Dorsolateral prefrontal cortex (tissue), 122 donors: ENCODE measurements at places on chromosomes 7 and 10.

DNA sequence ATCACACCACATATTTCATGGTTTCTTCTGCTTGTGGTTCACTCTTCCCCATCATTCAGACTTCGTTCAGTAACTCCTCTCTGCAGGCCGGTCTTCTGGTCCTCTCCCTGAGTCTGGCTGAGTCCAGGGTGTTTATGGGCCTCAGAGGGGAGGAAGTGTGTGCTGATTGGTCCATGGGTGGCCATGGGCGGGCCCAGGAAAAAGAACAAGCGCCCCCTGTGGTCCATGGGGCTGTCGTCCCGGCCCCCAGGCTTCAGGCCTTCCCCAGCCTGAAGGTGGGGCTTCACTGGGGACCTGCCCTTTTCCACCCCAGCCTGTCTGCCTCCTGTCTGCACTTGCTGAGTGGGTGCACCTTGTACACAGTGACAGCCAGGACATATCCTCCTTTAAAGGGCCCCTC is 123.7 kb downstream of the VIPR2 start:
- DNase-seq, result no peak

- no peak for DNase-seq
Measured at GRCh38 chr7:116977172-116977571, 23.9 kb downstream of the ST7 start.

DNA sequence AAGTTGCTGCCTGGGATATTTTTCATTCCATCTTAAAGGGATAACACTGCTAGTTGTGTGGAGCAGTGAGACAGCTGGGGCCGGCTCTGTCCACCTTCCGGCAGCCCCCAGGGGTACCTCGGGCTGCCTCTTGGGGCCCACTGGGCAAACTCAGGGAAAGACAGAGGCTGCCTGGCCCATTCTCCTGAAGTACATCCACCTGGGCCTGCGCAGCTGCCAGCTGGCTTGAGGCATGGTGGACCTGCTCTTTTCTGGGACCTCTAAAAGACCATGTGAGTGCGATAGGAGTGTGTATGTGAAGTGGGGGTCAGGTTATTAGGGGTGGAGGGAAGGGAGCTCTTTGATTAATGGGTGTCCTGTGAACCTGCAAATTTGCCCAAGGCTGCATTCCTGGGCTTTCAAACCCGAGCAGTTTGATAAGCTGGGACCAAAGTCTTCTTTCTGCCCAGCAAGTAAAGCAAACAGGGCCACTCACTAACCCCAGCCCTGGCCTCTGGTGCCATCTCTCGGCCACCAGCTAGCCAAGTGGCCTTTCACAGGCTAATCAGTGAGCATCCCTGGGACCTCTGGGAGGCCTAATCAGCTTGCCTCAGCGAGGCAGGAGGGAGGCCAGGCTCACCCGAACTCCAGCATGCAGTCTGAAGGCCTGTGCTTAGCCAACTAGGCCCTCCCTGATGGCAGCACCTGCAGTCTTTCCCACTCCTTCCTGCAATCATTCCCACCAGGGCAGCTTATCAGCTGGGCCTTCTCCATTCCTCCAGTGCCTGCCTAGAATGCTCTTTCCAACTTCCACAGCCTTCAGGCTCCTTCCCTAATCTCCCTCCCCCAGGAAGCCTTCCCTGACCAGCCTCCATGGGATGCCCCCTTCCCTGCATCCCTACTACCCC is 954.7 kb upstream of the ZNF722 start:
- no peak for DNase-seq

DNA sequence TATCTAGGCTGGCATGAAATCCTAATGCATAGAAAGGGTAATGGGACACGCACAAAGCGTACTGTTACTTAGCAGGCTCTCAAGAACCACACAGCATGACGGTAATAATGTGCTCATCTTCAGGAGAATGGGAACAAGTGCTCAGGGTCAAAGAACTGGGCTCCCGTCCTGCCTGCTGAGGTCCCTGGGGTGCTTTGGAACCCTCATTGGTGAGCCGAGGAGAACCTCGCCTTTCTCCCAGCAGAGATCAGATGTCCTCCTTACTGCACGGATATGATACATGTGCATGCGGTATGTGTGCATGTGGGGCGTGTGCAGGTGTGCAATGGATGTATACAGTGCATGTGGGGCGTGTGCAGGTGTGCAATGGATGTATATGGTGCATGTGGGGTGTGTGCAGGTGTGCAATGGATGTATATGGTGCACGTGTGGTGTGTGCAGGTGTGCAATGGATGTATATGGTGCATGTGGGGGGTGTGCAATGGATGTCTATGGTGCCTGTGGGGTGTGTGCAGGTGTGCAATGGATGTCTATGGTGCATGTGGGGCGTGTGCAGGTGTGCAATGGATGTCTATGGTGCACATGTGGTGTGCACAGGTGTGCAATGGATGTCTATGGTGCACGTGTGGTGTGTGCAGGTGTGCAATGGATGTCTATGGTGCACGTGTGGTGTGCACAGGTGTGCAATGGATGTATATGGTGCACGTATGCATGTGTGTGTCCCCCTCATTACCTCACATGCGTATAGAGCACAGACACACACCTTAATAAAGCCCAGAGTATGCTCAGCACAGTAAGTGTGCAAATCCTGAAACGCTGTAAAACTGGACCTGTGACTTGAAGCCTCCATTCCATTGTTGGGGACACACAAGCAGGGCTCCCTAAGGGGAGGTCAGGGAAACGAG is 336.3 kb downstream of the PTPRN2 start:
- DNase-seq, result no peak

GRCh38 chr7:39624442-39624807 is 1.1 kb downstream of the RALA start:
- no peak for DNase-seq

DNA sequence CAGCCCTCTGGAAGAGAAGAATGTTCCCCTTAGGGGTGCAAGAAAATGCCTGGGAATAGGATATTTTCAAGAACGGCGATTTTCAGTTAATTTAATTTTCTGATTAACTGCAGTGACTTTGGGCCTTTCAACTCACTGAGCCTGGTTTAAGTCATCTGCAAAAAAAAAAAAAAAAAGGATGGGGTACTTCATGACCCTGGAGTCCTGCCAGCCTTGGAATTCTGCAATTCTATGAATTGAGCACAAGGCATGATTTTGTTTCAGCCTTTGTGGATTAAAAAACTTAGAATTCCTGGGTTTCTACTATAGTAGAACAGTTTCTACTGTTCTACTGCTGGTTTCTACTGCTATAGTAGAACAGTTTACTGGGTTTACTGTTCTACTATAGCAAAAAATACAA is 58.3 kb upstream of the CALD1 start:
- DNase-seq, result no peak

DNA sequence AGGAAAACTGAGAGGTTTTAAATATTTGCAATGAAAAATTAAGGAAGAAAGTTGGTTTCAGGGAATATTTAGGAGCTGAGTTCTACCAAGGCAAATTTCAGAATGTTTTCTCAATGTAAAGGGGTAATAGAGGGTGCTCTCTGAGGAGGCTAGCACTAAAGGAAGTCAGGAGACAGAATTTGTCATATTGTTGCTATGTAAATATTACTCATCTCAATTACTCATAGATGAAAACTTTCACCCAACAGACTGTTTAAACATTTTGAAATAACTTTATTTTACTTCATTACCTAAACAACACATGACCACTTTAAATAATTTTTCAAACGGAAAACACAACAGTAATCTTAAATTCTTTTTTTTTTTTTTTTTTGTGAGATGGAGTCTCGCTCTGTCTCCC is 274.8 kb upstream of the NRG3 start:
- no peak for DNase-seq

DNA sequence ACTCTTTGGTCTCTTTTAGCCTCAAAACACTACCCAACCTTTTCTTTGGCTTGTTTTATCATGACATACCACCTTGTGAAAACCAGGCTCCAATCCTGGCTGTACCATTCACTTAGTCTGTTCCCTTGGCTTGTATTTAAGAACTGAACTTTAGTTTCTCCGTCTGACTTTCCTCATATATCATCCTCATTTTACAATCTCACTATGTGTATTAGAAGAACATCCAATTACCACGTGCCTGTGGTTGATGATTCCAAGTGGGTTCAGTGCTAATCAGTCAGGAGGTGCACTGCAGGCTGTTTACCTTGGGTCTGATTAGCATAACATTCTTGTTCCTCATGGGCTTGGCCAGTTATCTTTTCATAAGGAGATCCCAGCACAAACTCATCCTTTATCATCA is 144.8 kb upstream of the KLF14 start:
- no peak for DNase-seq

DNA sequence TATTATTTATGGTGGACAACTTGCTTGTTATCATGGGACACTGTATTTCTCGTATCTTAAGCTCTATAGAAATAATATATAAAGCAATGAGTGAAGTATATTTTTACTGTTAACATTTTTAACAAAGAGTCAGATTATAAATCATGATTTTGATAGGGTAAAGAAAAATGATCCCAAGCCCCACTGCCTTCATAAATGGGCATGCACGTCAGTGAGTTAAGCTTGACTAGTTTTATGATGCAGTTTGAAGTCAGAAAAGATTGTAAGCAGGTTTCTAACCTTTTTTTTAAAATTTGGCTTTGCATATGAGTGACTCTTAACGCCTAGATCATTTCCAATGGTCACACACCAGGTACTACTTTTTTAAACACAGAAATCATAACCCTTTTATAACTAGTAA is 152.8 kb downstream of the GNAT3 start:
- DNase-seq, result no peak

DNA sequence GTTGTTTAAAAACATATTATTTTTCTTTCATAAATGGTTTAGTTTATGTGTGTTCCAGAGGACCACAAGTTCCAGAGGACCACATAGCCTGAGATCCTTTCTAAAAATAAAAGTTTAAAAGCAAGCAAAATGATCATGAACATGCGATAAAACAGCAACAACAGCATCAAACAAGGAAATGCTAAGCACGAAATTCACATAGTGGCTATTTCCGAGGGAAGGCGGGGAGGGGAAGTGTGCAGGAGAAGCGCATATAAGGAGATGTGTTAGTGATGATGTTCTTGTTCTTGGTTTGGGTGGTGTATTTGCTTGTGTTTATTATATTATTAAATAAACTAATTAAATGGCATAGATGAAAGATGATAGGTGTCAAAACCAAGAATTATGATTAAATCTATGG is 1.2 kb downstream of the TBATA start:
- DNase-seq, result no peak

DNA sequence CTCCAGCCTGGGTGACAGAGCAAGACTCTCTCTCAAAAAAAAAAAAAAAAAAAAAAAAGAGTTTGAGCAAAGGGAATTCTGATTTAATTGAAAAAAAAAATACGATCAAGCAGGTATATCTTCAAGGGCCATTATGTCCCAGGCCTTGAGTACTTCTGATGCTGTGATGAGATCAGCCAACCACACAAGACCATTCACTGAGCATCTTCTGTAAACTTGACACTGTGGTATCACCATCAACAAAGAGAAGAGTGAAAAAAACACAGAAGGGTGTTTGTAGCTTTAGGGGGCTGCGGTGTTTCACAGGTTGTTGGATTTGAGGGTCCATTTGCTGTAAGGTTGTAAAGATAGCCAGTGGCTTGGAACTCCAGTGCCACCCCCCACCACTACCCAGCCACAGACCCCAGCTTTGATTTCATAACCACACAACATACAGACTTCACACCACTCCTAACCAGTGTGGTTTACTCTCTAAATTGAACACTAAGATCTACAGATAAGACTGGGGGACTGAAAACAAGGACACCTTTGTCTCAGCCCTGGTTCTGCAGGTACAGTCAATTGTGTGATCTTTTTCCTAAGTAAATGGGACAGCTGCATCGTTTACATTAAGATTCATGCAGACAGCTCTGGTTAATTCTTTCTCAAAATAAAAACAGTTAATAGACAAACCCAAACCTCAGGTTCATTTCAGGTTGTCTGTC is 66.4 kb downstream of the CDC123 start:
- no peak for DNase-seq

GRCh38 chr10:120961795-120962755 is 110.9 kb downstream of the WDR11 start:
- no peak for DNase-seq

GRCh38 chr7:144565586-144565985 is 162.1 kb upstream of the NOBOX start:
- no peak for DNase-seq
